ENCODE measurements at places on chromosomes 12 and 14.

DNA sequence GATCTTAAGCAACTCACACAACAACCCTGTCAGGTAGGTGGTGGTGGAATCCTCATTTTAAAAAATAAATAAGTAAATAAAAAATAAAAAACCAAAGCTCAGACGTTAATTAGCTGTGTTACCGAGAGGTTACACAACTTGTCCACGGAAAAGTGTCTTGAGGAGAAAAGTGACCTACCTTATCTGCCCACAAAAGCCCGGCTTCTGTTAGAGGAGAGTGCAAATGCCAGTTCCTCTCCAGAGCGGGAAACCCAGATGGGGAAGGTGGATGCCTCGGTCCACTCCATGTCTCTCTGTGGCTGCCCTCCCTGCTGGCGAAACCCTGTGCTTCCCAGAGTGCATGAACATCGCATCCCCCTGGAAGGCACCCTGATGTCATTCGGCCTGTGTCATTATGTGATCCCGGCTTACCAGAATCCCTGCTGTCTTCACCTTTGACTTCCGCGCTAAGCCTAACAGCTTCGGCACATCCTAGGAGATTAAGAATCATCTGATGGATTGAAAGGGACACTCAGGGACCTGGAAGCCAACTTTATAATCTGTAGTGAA, 6.4 kb downstream of the MLXIP start:
- DNase-seq = no peak

DNA sequence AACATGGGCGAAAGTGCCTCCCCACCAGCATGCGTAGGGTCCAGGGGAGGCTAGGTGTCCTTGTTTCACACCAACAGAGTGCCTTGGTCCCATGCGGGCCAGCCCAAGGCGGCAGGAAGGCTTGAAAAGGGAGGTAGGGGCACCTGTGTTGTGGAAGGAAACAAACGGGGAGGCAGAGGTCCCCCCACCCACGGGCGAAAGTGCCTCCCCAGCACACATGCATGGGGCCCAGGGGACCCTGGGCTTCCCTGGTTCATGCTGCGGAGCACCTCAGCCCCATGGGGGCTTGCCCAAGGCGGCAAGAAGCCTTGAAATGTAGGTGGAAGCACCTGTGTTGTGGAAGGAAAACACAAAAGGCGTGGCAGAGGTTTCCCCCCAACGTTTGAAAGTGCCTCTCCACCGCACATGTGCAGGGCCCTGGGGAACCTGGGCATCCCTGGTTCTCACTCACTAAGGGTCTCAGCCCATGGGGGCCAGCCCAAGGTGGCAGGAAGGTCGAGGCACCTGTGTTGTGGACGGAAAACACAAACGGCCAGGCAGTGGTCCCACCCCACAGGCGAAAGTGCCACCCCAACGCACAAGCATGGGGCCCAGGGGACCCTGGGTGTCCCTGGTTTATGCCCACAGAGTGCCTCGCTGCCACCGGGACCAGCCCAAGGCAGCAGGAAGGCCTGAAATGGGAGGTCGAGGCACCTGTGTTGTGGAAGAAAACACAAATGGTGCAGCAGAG, 374.7 kb downstream of the ALG10 start:
- DNase-seq = peak; percentile 58

GRCh38 chr14:65422088-65422834, 9.7 kb downstream of the FUT8 start:
- DNase-seq = no peak

GRCh38 chr12:7304456-7304855, 584 bp downstream of the ACSM4 start:
- no peak for DNase-seq

GRCh38 chr12:88362439-88362838, 217.8 kb downstream of the KITLG start:
- DNase-seq = no peak

- no peak for DNase-seq
Observed at GRCh38 chr12:81296556-81297305, 218.9 kb downstream of the ACSS3 start.

- DNase-seq = peak; percentile 96
Observed at GRCh38 chr12:116358893-116359761, 81.6 kb upstream of the MED13L start.

DNA sequence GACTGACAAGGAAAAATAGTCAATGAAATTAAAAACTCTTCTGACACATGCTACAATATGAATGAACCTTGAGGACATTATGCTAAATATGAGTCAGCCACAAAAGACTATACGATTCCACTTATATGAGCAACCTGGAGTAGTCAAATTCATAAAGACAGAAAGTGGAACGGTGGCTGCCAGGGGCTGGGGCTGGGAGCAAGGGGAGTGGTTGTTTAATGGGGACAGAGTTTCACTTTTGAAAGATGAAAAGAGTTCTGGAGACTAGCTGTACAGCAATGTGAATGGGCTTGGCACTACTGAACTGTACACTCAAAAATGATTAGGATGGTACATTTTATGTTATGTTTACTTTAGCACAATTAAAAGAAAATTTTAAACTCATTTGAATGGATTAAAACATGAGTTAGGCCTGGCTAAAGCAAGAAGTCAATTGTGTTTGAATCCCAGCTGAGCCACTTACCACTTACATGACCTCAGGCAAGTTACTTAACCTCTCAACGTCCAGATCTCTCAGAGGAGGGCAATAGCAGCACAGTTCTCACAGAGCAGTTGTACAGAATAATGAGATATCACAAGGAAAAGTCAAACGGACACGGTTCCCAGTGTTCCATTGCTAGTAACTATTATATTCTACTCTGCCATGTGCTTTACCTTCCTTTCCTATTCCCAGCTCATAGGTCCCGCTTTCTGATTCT, 102.5 kb downstream of the SPTSSA start:
- DNase-seq = no peak

GRCh38 chr14:53683229-53683628, 273.4 kb downstream of the BMP4 start:
- no peak for DNase-seq

DNA sequence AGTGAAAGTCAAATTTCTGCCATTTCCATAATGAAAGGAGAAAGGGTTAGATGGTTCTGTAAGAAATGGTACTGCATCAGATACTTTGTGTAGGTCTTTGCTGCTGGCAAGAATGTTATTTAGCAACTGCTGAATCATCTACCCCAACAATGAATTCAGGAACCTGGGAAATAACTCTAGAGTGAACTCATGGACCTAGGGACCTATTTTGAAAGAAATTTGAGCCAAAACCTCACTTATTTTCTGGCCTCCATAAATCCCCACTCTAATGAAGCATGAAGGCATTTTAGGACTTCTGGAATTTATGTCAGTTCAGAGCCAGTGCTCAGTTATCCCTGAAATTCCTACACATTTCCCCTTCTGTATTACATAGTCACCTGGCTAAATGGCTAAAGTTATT, 50.9 kb upstream of the CPNE8 start:
- DNase-seq = no peak

Measured in coronary artery (tissue), 2 donors.